ENCODE measurements at places on chromosomes 1 and 21.

DNA sequence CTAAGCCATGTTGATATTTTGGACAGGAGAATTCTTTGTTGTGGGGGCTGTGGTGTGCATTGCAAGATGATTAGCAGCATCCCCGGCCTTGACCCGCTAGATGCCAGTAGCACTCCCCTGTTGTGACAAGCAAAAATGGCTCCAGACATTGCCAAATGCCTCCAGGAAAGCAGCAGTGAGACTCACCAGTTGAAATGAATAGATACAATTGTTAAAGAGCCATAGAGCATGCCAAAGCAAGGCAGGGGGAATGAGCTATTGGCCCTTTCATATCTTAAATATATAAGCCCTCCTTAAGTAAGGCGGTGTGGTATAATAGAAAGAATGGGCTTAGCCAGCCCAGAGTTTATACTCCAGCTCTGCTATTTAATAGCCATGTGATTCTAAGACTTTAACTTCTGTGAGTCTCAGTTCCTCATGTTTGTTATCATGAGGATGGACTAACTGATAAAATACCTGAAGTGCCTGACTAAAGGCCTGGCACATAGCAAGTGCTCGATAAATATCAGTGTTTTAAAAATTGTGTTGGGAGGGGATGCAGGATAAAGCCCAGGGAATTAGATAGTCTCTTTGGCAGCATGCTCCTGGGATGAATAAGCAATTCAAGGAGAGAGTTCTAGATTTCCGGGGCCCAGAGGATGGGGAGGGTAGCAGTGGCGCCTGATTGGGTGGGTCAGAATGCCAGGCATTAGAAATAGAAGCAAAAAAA lies 21.1 kb upstream of the RGS4 start:
- no peak for DNase-seq

- no peak for DNase-seq
Measured at GRCh38 chr1:153752072-153752471, 23.1 kb upstream of the SLC27A3 start.

- no peak for DNase-seq
Measured at GRCh38 chr1:22710701-22711049, at the start of gene EPHB2. TSS of gene EPHB2 (plus strand) at chr1:22710839. CDS start at chr1:22710983, 144 bp downstream.

DNA sequence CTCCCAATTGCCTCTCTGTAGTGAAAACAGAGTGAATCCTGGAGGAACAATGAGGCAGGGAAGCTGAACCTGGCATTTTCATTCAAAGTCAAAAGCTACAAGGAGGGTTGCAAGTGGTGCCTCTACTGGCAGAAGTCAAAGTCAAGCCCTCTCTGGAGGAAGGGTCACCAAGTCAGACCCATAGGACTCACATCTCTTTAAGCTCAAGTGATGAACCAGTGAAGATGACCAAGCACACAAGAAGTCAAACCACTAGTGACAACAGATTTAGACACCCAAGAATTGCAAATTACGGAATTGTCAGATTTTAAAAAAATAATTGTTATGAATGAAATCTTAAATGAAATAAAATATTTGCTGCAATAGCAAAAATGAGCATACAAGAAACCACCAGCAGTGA lies 81.1 kb upstream of the ATP1B1 start:
- DNase-seq: no peak

GRCh38 chr1:212565571-212566305 lies 42.8 kb upstream of the ATF3 start:
- no peak for DNase-seq

Measured in fibroblast of skin of abdomen (primary cell).